Large intestine (tissue), 12 donors: ENCODE measurements at places on chromosomes 16 and 17. TPM values are rescaled to one million over a fixed set of nuclear protein-coding genes. Genes with fewer than 3 reads are reported as not detected.

GRCh38 chr17:13646969-13647542 lies 45.3 kb upstream of the HS3ST3A1 start:
- DNase-seq = no peak

- no peak for DNase-seq
Measured at GRCh38 chr17:14033166-14033565, 36.1 kb upstream of the COX10 start.

- DNase-seq = no peak
Measured at GRCh38 chr16:28086186-28087139, 22.9 kb upstream of the GSG1L start.

DNA sequence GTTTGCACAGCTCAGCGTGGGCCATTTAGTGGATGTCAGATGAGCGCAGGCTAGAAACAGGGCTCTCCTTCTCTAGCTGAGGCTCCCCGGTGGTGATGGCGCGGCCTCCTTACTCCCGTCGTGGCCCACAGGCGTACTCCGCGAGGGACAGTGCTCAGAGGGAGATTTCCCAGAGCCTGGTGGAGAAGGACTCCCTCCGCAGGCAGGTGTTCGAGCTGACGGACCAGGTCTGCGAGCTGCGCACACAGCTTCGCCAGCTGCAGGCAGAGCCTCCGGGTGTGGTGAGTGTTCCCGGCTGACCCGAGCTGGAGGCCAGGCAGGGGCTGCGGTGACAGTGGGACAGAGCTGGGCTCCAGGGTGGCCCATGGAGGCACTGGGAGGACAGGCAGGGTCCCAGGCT lies 21.4 kb downstream of the CARD14 start:
- no peak for DNase-seq

DNA sequence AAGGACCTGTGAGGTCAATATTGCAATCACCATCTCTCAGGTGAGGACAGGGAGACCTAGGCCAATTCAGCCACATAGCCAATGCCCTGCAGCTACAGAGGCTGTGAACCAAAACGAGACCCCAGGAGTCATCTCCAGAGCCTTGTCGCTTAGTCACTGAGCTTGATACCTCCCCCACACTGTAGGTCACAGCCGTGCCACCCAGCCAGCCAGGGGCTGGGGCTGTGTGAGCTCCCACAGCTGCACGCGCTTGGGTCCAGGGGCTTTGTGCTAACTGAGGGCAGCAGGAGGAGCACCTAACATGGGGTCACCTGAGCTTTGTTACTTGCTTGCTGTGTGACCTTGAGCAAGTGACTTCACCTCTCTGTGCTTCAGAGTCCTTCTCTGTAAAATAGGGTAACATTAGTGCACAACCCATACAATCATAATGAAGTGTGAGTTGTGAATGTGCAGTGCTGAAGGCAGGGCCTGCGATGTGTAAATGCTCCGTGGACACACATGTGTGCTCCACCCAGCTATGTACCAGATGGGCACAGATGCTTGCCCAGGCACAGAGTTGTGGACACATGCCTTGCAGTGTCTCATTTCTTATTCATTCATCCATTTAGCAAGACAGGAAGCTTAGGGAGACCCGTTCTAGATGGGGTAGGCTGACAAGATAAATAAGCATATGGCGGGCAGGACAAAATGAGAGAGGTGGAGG lies 25.9 kb downstream of the SBK1 start:
- no peak for DNase-seq

DNA sequence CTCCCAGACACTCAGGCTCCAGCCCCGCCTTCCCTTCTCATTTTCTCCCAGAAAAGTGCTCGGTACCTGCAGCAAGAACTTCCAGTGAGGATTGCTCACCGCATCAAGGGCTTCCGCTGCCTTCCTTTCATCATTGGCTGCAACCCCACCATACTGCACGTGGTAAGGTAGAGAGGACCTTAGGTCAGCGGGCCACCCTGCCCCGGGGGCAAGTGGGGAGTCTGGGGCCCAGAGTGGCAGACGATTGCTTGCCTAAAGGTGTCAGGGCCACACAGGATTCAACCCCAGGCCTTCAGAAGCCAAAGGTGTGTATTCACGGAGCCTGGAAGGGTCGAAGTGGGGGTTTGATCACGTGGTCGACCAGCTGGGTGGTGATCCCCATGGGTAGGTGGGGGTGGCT lies 1.4 kb downstream of the BCKDK start:
- no peak for DNase-seq

GRCh38 chr17:78082988-78083387 lies 45.6 kb downstream of the TMC6 start:
- DNase-seq = no peak

DNA sequence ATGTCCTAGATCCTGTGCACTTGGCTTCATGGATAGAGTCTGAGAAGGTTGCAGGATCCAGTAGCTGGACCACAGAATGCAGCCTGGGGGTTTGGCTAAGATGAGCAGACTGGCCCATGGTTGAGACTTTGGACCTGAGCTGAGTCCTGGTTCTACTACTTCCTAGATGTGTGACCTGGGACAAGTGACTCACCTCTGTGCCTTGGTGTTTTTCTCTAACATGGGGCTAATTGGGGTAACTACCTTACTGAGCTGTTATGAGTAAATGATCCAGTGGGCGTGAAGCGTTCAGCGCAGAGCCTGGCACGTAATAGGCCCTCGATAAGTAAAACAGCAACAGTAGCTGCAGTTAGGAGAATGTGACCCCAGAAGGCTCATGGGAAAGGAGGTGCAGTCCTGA lies 38.8 kb downstream of the SNX20 start:
- DNase-seq = no peak

DNA sequence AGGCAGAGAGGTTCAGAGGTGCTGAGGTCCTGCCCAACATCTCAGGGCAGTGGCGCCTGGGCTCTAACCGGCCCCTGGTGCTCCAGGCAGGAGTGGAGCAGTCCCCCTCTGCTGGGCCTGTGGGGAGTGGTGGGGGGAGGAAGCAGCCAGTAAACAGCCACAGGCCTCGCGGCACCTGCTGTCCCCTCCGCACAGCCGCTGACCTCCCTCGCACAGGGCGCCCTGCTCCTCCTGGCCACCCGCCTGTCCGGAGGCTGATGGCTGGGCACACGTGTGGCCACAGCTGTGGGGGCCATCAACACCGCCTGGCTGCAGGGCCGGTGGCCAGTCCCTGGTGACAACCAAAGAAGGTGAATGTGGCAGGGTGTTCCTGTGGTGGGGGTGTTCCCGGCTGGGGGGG lies 36.8 kb upstream of the PABPN1L start:
- no peak for DNase-seq

- DNase-seq = no peak
Measured at GRCh38 chr17:12287953-12288352, 267.3 kb downstream of the MAP2K4 start.

DNA sequence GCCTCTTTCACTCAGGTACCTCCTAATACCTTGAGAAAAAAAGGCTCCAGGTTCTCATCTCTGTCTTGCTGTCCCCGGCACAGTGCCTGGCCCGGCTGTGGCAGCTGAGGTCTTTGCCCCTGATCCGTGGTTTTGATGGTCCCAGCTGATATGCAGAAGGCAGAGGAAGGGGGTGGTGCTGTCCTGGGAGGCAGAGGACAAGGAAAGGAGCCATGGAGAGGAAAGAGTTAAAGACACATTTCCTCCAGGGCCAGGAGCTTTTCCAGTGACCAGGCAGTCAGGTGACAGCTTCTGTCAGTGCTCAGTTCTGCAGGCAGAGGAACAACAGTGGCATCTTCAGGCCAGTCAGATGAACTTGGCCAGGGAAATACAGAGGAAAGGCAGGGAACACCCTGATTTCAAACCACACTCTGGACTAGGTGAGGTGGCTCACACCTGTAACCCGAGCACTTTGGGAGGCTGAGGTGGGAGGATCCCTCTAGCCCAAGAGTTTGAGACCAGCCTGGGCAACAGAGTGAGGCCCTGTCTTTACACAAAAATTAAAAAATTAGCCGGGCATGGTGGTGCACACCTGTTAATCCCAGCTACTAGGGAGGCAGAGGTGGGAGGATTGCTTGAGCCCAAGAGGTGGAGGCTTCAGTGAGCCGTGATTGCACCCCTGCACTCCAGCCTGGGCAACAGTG lies 3.3 kb upstream of the COG1 start:
- DNase-seq = peak; percentile 68

DNA sequence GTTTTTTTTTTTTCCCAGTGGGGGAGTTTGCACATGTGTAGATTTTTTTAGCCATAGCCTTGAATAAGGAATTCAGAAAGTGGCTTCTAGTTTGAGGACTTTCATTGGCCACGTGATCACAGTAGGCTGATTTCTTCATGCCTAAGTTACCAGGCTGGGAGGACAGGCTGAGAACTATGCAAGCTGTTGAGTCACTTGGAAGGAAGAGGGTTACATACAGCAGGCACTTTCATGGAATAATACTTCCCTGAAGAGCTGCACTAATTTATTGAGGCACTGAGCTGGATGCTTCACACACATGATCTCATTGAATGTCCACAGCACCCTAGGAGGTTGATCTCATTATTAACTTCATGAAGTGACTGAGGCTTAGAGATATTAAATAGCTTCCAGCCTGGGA lies 22.8 kb downstream of the PRKCB start:
- no peak for DNase-seq

DNA sequence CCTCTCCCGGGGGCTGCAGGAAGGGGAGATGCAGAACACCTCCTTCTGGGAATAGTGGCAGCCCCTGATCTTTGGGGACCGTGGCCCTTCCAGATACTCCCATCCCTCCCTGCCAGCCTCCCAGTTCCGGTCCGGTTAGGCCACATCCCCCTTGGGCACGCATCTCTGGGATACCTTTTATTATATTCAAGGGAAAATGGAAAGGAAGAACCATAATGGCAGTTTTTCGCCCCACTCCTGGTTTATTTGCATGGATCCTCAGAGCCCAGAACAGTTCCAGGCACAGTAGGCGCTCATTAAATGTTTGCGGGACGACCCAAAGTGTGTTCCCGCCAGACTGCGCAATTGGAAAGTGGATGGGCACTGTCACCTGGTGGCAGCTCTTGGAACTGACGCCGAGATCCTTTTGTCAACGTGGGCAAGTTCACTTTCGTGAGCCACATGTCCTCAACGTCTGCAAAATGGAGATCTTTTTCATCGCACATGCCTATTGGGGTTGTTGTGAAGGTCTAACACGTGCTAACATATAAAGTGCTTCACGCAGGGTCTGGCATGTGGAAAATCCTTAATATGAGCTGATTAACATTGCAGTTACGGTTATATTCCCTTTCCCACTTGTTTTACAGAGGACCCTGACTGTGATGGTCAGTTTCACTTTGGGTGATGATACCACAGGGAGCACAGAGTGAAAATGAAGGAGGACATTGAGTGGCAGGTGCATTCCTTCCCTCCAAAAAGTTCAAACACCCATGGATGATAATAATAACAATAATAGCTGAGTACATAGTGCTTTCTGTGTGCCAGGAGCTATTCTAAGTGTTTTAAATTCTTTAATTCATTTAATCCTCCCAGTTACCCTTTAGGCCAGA lies 1.7 kb upstream of the GPRC5B start:
- DNase-seq = peak; percentile 72

DNA sequence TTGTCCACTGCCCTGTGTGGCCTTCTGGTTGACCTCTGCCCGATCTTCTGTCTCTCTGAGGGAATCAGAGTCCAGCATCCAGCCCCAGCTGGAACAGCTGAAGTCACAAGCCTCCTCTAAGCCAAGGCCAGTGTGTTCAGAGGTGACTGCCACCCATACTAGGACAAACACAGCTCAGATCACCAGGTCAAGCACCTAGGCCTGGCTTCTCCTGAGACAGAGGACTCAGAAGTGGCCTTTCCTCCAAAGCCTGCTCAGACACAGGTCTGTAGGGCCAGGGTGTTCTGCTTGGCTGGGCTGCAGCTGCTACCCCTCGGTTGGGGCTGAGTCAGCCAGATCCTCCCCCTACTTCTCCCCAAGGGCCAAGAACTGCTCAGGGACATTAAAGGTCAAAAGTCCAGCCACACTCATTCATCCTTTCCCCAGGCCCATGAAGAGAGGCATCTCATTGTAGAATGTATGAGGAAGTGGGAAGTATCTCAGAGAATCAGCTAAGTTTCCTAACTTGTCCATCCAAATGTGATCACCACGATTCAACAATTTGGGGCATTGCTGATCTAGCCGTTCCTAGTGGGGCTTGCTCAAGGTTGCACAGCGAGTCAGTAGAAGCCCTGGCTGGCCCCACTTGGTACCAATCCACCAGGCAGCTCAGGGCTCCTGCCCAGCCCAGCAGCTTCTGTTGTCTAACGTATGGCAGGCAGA lies 7.6 kb downstream of the SLC46A1 start:
- peak; percentile 57 for DNase-seq

DNA sequence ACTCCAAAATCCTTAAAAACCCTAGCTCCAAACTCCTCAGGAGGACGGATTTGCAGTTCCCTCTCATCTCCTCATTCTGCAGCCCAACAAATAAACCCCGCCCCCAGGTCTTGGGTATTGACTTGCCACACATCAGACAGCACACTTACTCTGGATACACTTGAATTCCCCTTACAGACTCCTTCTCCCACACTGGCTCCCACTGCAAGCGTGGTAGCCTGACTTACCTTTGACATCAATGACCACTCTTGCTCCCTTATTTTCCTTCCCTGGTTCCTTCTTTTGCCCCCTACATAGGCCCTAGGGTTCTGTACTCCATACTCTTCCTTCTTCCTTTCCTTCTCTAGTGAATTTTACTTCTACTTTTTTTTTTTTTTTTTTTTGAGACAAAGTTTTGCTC lies 7.5 kb downstream of the RFFL start:
- DNase-seq = no peak

TAC4 gene
- 0.39 TPM for polyA plus RNA-seq

CAPNS2 gene
- 0.09 TPM for polyA plus RNA-seq

HBA2 gene
- 1,574 TPM for polyA plus RNA-seq

CMTM2 gene
- 0.25 TPM for polyA plus RNA-seq

GCSH gene
- polyA plus RNA-seq = 34.1 TPM

HYDIN gene
- 3.2 TPM for polyA plus RNA-seq

DNAAF8 gene
- 0.78 TPM for polyA plus RNA-seq

CPD gene
- 51.7 TPM for polyA plus RNA-seq

TUBB3 gene
- polyA plus RNA-seq = 60.9 TPM

RNU2-1 gene
- not detected for polyA plus RNA-seq
